ENCODE measurements at places on chromosomes 2 and 18. TPM values are rescaled to one million over a fixed set of nuclear protein-coding genes. Genes with fewer than 3 reads are reported as not detected.

GCG gene
- not detected for total RNA-seq

CRACDL gene
- 13.3 TPM for total RNA-seq

SERPINB4 gene
- total RNA-seq = not detected

REL gene
- 3.9 TPM for total RNA-seq

LOXL3 gene
- total RNA-seq = 0.94 TPM

CACNB4 gene
- total RNA-seq = not detected

TNFRSF11A gene
- total RNA-seq = 6.2 TPM

TNFAIP6 gene
- not detected for total RNA-seq

ST8SIA5 gene
- not detected for total RNA-seq

RTP5 gene
- total RNA-seq = not detected

SAG gene
- total RNA-seq = not detected

NYAP2 gene
- not detected for total RNA-seq

EPG5 gene
- total RNA-seq = 22.3 TPM

CYS1 gene
- not detected for total RNA-seq

PROKR1 gene
- not detected for total RNA-seq

OTOS gene
- not detected for total RNA-seq

MARCO gene
- not detected for total RNA-seq

CDCA7 gene
- 22.5 TPM for total RNA-seq

FAM237A gene
- total RNA-seq = not detected

CCDC178 gene
- 8.2 TPM for total RNA-seq

EGR4 gene
- total RNA-seq = not detected

LAPTM4A gene
- 86.7 TPM for total RNA-seq
